NCI-H1092 (cell line): ENCODE measurements at places on chromosomes 3 and 15.

- DNase-seq = peak; percentile 31
These were observed 3.9 kb upstream of the ACTL6A start for GRCh38 chr3:179558742-179559364.

GRCh38 chr3:134198414-134198813 lies 52.2 kb downstream of the RYK start:
- DNase-seq = no peak

GRCh38 chr3:127135241-127136023 lies 57.5 kb upstream of the PRR23E start:
- DNase-seq = peak; percentile 54

DNA sequence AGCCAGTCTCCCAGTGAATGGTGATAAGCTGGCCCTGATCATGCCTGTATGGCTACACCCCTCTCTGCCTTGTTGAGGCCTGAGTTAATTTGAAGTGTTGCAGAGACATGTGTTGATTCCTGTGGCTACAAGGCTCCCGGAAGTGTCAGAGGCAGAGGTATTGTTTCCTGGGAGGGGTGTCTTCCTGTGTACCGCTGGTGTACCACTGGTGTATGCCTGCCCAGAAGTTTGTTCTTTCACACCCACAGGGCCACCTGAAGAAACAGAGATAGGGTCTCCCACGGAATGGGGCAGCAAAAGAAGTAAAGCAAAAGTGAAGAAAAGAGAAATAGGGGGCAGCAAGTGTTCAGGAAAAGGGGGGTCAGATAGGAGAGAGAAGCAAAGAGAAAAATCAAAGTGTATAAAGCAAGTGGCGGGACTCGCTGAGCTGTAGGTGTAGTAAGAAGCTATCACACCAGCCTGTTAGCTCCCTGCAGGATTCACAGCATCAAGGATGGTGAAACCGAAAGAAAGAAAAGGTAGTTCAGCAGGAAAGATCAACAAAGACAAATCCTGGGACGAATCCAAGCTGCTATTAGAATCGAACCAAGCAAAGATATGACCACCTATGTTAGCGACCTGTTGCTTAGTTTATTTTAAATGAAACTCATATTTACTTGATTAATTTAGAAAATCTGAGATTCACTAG lies 36.6 kb upstream of the CD47 start:
- no peak for DNase-seq

GRCh38 chr3:11009898-11010297 lies 17.4 kb downstream of the SLC6A1 start:
- no peak for DNase-seq

DNA sequence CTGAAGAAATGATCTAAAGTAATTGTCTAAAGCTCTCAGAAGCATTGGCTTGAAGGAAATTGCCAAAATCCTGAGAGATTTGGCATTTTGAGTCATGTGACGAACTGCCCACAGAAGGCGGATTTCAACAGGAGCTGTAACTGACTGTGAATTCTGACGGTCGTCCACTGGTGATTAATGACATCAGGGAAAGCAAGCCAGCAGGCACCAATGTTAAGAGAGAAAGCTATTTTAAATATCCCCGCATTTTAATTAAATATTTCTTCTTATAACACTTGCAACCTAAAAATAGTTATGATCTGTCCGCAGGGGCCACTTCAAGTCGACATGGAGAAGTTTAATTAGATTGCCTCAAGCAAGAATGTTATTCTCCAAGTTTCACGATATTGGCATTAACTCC lies 51.6 kb downstream of the WNT5A start:
- DNase-seq = no peak

GRCh38 chr15:41543521-41543870 lies 561 bp downstream of the RPAP1 start:
- no peak for DNase-seq

DNA sequence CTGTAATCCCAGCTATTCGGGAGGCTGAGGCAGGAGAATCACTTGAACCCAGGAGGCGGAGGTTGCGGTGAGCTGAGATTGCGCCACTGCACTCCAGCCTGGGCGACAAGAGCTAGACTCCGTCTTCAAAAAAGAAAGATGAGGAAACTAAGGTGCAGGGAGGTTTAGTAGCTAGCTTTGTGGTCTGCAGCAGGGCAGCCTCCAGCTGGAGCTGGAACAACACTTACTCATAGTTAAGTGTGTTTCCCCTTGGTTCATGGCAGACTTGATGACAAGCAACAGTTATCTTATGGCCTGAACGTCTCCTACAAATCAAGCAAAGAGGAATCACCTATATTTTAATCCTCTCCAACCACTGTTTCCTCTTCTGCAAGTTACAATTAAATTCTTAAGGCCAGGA lies 12.6 kb downstream of the KAT2B start:
- DNase-seq = no peak

GRCh38 chr3:29757054-29757777 lies 476.3 kb downstream of the RBMS3 start:
- no peak for DNase-seq

DNA sequence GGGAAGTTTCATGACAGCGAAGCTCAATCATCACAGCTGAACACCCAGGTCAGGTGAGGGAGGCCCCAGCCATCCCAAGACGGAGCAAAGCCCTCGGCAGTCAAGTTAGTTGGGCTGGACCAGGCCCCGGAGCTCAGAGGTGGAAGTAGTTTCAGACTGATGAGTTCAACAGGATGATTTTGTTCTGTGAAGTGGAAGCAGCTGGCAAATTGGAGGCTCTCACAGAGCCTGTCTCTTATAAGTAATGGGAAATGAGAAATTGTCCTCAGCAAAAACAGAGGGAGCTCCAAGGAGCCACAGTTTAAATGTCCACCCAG lies 245.1 kb downstream of the XXYLT1 start:
- DNase-seq = no peak

DNA sequence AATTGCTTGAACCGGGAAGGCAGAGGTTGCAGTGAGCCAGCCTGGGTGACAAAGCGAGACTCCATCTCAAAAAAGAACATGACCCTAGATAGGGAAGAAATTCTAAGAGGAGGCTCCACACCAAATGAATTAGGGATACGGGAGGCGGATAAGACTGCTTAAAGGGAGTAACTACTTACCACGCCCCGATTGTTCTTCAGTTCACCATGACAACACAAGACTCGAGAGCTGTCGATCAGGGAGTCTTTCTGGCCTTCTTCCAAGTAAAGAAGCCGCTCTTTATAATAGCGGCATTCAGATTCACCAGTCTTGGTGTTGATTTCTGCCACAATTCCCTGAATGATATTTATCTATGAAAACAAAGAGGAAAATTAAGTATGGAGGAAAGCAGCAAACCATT lies 53.9 kb upstream of the TASOR start:
- no peak for DNase-seq

- DNase-seq = no peak
These were observed 59.5 kb downstream of the PIK3CB start for GRCh38 chr3:138775254-138775595.

- no peak for DNase-seq
These were observed 41.2 kb downstream of the KLF15 start for GRCh38 chr3:126316031-126316461.

GRCh38 chr3:134643150-134643675 lies 7.6 kb downstream of the KY start:
- DNase-seq = no peak

- DNase-seq = no peak
These were observed 355.0 kb upstream of the ROBO2 start for GRCh38 chr3:76684946-76685345.

DNA sequence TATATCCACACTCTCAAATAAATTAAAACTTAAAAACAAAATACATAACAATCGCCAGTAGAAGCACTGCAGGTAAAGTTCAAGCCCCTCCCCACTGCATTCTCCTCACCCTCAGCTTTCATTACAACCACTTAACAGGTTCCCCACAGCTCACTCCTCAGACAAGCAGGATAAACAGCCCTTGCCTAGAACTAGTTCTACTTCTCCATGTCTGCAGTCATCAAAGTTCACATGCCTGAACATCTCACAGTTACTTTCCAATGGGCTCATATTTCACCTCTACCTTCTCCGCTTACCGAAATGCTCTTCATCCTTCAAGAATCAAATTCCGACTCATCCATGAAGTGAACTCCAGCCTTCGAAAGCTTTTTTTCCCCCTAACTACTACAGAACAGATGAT lies 4.1 kb downstream of the YEATS2 start:
- DNase-seq = no peak

GRCh38 chr3:126891791-126892190 lies 91.1 kb upstream of the PLXNA1 start:
- no peak for DNase-seq

- no peak for DNase-seq
These were observed 31.9 kb upstream of the SPRED1 start for GRCh38 chr15:38220606-38221273.

DNA sequence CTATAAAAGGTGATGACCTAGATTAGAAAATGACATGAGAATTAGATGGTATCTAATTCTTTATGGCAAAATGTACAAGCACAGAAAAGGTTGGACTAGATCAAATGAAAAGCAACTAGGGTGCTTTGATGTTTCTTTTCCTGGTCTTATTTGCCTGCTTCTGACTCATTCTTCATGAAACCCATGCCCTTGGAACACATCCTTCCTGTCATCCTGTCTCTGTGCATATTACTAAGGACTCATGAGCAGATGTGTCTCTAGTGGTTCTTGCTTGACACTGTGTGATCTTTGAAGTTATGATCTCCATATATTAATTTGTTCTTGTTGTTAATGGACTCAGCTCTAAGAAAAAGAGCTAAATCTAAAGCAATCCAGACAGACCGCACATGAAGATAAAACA lies 314.0 kb downstream of the ERC2 start:
- DNase-seq = no peak

GRCh38 chr15:63052077-63052841 lies 9.7 kb downstream of the TPM1 start:
- no peak for DNase-seq

GRCh38 chr3:196660381-196661166 lies 21.1 kb downstream of the NRROS start:
- DNase-seq = peak; percentile 53

DNA sequence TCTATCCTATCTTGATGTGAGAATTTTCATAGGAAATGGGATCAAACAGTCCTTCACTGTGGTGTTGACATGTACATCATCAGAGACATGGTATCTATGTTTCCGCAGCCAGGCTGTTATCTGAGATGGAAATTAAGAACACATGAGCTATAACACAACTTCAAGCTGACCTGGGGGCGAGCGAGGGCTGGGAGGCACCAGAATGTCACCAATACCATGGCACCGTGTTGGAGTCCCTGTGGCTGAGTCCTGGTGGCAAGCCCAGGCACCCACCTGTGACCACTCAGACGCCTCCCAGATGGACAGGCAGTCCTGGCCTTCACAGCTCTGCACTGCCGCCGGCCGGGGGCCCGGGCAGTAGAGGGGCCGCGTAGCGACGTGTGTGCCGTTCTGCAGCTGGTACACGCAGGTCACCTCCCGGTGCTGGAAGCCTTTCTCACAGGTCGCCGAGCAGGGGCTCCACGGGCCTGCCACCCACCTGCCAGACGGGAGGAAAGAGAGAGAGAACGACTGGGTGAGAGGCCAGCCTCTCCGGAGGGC lies 263.9 kb upstream of the LYSMD4 start:
- DNase-seq = no peak

DNA sequence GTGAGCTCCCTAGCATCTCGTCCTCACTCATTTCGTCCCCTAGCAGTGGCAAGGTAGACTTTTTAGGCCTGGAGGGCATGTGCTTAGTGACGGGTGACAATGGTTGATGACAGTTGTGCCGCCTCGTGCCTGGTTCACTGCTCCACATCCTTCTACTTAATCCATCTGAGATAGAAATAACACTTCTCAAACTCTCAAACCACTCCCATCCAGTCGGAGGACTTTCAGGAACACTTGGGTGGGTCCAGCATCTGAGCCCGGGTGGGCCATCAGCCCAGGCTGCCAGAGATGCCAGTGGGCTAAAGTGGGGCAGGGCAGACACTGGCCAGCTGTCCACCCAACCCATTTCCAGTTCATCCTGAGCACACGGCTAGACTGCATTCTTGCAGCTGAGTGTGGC lies 79.7 kb upstream of the SMAD3 start:
- DNase-seq = no peak

DNA sequence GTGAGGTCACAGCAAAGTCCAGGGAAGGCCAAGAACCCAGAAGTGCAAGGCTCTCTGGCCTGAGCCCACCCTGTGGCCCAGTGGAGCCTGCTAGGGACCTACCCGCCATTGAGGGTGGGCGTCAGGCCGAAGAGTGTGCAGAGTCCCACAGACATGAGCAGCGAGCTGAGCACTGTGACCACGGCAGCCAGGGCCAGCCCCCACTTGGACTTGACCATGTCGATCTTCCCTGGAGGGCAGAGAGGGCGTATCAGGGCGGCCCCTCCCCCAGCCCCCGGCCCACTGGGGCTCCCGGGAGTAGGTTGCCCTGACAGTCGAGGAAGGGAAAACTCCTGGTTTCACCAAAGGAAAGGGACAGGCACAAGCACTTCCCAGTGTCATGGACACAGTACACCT lies 44.6 kb downstream of the PTPN23 start:
- DNase-seq = no peak

- DNase-seq = no peak
These were observed 77.3 kb downstream of the FAM174B start for GRCh38 chr15:92578096-92578835.

GRCh38 chr15:84035399-84035766 lies 200.2 kb upstream of the GOLGA6L4 start:
- no peak for DNase-seq

- no peak for DNase-seq
These were observed 107.7 kb downstream of the MYO5A start for GRCh38 chr15:52421029-52421428.

DNA sequence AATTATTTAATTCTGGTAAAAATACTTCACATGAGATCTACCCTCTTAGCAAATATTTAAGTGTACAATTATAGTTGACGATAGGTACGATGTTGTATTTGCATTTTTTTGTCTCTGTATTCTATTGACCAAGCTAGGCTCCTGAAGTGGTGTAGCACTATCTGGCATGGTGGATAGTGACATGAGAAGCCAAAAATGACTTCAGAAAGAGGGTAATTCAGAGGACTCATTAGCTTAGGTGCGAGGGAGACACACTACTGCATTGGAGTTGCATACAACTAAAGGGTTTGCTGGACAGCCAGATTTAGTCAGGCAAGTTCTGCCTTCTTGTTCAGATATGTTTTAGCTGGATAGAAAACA lies 50.6 kb downstream of the KBTBD8 start:
- DNase-seq = no peak

GRCh38 chr15:78364233-78364632 lies 24.1 kb downstream of the CRABP1 start:
- no peak for DNase-seq

- DNase-seq = peak; percentile 94
These were observed at the start of gene AKAP13 for GRCh38 chr15:85380217-85380811. AKAP13 (plus strand) TSS chr15:85380603; CDS start chr15:85485721, 105,118 bp downstream.

- DNase-seq = no peak
These were observed 4.7 kb downstream of the C3orf18 start for GRCh38 chr3:50562861-50563260.

- DNase-seq = no peak
These were observed 66.6 kb upstream of the TGFBR2 start for GRCh38 chr3:30539772-30540171.

DNA sequence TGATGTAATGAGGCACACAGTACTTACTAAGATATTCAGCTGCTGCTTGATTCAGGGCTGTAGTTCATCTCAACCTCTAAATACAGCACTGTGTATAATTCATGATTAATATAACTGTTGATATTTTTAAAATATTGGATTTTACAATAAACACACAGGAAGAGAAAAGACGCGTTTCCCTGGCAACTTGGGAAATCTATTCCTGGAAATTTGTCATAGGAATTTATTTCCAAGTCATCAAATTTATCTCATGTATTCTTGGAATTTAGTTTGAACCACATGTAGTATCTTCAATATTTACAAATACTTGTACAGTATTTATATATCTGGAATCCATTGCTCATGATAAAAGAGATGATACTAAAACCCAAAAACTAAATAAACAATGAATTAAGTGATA lies 30.6 kb downstream of the EPHA3 start:
- no peak for DNase-seq

GRCh38 chr15:79610021-79610420 lies 177.9 kb downstream of the MINAR1 start:
- no peak for DNase-seq
